ENCODE measurements at places on chromosomes 12 and 14. TPM values are rescaled to one million over a fixed set of nuclear protein-coding genes. Genes with fewer than 3 reads are reported as not detected.

DNA sequence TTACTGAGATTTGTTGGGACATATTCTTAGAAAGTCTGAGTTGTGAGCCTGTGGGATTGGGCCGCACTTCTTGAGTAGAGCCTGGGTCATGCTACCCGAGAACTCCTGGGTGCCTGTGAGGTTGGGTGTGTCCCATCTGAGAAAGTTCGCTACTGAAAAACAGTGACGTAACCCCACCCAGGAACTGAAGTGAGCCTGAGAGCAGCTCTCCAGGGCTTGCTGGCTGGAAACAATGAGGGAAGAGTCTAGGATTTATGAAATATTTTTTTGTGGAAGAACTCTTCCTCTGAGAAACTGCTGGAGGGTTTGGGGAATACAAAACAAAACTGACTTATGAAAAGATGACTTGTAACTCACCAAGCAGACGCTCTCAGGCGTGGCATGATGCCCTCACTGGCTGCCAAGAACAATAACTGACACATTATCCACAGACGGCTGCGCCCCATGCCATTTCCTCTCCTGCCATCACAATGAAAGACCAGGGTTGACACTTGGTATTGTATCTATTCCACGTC, 69.2 kb downstream of the RASSF3 start:
- DNase-seq = no peak
- peak overlapping the region; percentile 33 for H3K4me3 ChIP-seq
- H3K36me3 ChIP-seq = no peaks in the 10 kb centered on the region
- H3K27ac ChIP-seq = peak overlapping the region; percentile 84
- H3K4me1 ChIP-seq = peaks cover 99% of the 10 kb centered on the region

Gene MGP
- total RNA-seq = 741 TPM

DNA sequence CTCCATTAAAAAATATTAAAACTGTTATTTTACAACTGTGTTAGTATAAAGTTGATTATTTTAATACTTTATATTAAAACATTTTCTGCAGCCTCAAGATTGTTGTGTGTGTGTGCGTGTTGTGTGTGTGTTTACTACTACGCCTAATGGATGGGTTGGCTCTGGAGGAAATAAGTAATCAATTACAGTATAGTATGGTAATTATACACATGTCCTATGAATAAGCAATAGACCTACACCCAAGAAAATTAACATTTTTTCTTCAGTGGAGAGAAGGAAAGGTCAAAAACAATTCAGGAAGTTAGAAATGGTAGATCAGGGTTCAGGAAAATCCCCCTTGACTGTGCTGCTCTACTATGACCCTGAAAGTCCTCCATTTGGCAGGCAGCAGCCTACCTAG, 65.7 kb upstream of the DYRK2 start:
- H3K36me3 ChIP-seq = no peaks in the 10 kb centered on the region
- H3K27ac ChIP-seq = no peak overlapping the region
- DNase-seq = no peak
- no peaks in the 10 kb centered on the region for H3K27me3 ChIP-seq

DNA sequence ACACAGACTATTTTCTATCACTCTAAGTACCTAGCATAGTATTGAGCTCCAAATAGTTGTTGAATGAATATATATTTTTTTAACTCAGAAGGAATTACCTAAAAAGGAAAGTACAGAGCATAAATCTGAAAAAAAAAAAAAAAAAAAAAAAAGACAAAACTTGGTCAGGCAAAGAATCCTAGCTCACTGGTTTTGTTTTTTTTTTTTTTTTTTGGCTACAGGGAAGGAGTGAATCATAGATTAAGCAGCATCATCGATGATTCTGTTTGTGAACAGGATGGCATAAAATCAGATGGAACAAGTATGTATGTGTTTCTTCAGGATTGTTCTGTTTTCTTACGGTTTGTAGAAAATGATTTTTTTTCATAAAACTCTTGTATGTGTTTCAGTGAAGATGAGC, 66.1 kb upstream of the BCAT1 start:
- H3K4me3 ChIP-seq = no peak overlapping the region
- no peak overlapping the region for H3K27ac ChIP-seq
- H3K36me3 ChIP-seq = no peaks in the 10 kb centered on the region
- no peak for DNase-seq
- peaks cover 7% of the 10 kb centered on the region for H3K27me3 ChIP-seq

- no peak overlapping the region for H3K4me3 ChIP-seq
- no peak for DNase-seq
- H3K4me1 ChIP-seq = no peaks in the 10 kb centered on the region
- H3K27ac ChIP-seq = no peak overlapping the region
- H3K36me3 ChIP-seq = no peaks in the 10 kb centered on the region
Measured at GRCh38 chr14:37721976-37722659, 126.7 kb downstream of the TTC6 start.

Gene BICDL1
- 0.17 TPM for total RNA-seq
